Suprapubic skin (tissue), 4 donors: ENCODE measurements at places on chromosomes 7 and 10. TPM values are rescaled to one million over a fixed set of nuclear protein-coding genes. Genes with fewer than 3 reads are reported as not detected.

- DNase-seq: no peak
Measured at GRCh38 chr7:136133551-136133950, 156.4 kb upstream of the MTPN start.

Gene LIPN
- 25.8 TPM for total RNA-seq

Gene PCLO
- total RNA-seq: 7.4 TPM

- no peak for DNase-seq
Measured at GRCh38 chr10:124708246-124708779, 35.9 kb downstream of the FAM53B start.

DNA sequence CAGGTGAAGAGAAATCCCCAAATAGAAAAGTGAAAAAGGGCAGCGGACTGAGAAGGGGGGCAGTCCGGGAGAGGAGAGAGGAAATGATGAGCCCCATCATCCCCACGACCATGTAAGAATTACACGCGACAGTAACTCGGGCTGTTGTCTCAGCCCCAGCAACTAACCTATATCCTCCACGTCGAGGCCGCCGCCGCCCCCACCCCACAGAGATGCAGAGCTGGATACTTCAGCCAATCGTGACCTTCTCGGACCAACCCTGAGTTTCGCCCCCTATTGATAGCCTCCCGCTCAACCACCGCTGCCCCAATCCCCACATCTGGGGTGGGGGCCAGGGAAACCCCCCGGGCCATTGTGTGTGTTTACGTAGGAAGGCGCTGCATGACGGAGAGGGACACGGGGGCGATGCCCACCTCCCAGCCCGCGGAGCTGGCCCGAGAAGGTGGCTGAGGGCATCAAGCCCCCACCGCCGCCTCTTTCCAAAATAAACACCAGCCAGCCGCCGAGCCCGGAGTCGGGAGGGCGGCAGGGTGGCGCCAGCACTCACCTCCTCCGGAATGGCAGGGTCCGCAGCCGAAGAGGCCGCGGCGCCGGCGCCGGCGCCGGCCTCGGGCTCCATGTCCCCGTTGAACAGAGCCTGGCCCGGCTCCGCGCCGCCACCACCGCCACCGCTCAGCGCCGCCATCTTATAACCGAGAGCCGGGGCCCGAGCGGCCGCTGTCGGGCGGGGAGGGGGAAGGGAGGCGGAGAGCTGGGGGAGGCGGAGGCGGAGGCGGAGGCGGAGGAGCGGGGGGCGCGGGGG, 509 bp downstream of the BRAF start:
- peak; percentile 82 for DNase-seq

Gene PKD2L1
- total RNA-seq: not detected

Gene ANXA8L1
- 313 TPM for total RNA-seq

DNA sequence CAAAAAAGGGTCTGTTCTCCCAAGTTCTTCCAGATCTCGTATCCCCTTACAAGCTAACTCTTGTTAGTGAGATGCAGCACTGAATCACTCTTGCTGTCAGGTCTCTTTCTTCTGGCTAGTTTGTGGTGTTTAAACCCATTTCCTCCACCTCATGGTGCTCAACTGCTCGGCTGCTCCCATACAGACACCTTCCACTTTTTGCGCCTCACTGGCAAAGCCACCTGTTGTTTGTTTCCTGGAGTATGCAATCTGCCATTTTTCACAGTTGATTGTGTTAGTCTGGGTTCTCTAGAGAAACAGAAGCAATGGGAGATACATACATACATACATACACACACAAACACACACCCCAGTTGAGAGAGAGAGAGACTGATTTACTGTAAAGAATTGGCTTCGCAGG, 124.4 kb upstream of the SP8 start:
- no peak for DNase-seq

GRCh38 chr10:128035557-128035973, 90.7 kb downstream of the MKI67 start:
- no peak for DNase-seq

Gene KCP
- 0.48 TPM for total RNA-seq

DNA sequence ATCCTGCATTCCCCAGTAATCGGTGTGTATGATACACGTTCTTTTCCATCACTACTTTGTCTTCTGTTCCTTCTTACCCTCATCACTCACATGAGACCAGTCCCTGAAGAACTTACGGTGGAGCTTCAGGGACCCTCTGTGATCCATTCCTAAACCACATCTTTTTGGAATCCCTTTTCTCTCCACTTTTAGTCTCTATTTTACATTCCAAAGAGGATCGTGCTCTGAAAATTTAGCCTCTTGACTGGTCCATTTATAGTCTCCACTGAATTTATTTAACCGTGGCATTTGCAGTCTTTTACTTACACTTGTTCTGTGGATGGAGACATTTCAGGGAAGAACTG, 109.1 kb downstream of the NT5C2 start:
- no peak for DNase-seq

- no peak for DNase-seq
Measured at GRCh38 chr7:65216469-65216868, 157.2 kb upstream of the ZNF92 start.

DNA sequence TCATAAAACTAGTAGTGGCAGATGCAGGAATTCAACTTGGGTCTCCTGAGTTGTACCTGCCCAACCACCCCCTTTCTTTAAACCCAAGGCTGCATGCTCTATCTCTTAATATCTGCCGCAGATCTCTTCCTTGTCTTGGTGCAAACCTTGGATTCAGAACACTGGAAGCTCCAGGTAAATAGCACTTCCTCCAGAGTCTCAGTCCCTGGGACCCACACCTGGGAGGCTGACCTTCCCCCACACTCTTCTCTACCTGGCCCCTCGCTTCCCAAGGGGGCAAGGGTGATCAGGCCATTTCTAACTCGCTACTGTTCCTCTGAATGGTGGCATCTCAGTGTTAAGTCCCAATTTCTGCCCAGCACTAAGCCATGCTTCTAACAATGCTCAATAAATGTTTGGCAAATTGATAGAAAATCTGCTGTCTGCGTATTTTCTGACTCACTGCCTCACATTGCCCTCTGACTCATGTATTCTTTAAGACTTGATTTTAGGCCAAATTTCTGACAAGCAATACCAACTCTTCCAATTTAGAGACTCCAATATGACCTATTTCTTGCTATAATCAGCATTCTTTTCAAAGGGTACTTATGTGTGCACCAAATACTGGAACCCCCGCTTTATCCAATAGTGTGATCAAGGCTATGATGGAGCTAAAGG, 68.0 kb upstream of the PPP1R3C start:
- no peak for DNase-seq

Gene ANXA7
- total RNA-seq: 99.9 TPM

DNA sequence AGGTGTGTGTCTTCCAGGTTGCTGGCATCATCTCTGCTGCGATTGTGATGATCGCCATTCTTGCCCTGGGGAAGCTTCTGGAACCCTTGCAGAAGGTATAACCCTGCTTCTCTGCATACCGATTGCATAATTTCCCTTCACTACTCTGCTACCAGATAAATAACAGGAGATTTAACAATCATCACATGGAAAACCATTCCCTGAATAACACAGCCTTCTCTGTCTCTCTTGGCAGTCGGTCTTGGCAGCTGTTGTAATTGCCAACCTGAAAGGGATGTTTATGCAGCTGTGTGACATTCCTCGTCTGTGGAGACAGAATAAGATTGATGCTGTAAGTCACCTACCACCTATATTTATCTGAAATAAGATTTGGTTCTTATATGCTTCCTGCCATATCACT, 33.8 kb downstream of the SLC26A4 start:
- no peak for DNase-seq

DNA sequence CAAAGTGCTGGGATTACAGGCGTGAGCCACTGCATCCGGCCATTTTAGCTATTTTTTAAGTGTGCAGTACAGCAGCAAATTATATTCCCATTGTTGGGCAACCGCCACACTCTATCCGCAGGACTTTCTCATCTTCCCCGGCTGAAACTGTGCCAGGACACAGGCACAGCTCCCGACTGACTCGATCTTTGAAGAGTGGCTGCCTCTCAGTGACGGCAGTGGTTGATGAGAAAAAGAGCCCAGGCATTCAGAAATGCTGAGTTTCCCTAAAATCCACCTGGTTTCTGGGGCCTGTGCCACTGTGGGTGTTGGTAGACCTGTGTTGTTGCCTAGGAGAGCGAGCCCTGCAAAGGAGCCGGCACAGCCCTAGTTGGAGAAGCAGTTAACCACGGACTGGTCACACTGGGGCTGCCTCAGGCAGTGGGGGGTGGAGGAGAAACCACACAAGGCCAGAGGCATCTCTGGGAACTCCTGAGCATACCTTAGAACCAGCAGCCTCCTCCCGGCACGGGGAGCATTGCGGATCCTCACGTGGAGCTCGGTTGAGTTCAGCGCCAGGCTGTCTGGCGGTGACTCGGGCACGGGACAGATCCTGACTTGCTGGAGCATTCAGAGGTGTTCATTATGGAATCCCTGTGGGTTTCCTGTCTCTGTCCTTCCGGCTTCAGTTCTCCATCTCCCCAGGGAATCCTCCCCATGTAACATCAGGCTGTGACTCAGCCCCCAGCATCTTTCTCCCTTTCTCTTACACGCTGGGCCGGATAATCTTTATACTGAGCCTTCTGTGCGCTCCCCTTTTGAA, 16.2 kb downstream of the PFKFB3 start:
- DNase-seq: no peak

DNA sequence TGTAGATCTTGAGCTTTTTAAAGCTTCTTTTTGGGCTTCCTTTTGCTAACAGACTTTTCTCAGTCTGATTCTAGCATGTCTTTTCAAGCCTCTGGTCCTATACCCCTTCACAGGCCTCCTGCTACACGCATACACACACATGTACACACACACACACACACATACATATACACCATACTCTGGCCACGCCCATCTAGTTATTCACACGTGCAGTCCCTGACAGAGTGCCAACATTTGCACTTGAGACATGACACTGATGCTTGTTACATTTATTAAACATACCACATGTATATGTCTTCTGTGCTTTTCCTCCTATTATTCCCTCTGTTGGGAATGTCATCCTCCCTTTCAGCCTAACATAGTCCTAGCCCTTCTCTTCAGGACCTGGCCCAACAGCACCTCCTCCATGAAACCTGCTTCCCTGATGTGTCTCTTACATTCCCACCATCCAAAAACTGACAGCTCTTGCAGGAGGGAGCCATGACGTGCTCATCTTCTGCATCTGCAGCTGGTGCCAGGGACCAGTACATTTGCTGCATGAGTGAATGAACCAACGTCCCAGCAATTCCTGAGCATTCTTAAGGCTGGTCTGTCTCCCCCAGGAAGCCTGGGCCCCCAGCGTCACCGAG, 222.1 kb downstream of the ARHGAP12 start:
- no peak for DNase-seq

DNA sequence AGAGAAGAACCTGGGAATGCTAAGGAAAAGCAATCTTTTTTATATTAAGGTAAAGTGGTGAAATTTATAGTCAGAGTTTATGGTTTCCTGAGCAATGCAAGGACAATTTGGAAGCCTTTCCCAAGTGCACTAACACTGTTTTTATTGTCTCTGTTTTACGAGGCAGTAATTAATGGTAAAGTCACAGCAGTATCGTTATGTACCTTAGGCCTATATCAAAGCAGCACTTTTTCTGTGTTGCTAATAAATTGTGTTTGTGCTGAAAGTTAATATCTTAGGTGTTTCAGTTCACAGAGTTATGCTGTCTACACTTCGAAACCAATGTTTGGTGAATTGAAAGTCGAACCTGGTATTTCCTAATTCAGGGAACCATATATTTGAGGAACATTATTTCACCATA, 19.2 kb downstream of the OIT3 start:
- DNase-seq: no peak

Gene SH2D4B
- 0.23 TPM for total RNA-seq

GRCh38 chr7:154302380-154302779, 250.2 kb downstream of the DPP6 start:
- no peak for DNase-seq

Gene COL13A1
- 0.94 TPM for total RNA-seq

DNA sequence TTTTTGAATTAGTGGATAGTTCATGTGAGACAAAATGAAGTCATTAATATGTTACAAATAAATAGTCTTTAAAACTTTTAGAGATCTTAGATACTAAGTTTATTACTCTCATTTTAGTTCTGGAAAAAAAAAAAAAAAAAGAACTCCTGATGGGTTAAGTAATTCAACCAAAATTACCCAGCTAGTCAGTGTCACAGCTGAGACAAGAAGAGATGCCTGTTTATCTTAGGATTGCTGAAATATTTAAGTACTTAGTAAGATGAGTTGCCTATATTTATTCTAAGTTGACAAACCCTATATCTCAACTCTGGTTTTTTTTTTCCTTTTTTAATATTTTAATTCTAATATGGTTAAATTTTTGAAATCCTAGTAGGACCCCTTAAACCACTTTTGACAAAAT, 781.0 kb upstream of the LRRN3 start:
- DNase-seq: no peak

DNA sequence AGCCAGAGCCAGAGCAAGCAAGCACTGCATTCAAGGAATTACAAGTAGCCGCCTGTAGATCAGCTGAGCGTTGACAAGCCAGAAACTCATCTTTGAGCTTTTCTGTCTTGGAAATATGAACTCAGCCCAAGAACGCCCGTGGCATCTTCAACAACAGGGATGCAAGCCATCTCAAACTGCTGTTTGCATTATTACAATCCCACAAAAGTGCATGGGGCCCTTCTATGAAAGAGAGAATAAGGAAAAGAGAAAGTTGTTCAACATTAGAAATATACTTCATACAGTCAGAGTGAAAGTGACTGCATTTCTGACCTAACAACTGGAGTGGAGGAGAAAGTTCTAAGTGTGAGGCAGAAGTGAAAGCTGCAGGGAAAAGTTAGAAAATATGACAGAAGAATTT, 6.5 kb downstream of the SGCE start:
- DNase-seq: no peak

Gene GOLGA7B
- total RNA-seq: 19.4 TPM

Gene SRPK2
- 61.7 TPM for total RNA-seq

DNA sequence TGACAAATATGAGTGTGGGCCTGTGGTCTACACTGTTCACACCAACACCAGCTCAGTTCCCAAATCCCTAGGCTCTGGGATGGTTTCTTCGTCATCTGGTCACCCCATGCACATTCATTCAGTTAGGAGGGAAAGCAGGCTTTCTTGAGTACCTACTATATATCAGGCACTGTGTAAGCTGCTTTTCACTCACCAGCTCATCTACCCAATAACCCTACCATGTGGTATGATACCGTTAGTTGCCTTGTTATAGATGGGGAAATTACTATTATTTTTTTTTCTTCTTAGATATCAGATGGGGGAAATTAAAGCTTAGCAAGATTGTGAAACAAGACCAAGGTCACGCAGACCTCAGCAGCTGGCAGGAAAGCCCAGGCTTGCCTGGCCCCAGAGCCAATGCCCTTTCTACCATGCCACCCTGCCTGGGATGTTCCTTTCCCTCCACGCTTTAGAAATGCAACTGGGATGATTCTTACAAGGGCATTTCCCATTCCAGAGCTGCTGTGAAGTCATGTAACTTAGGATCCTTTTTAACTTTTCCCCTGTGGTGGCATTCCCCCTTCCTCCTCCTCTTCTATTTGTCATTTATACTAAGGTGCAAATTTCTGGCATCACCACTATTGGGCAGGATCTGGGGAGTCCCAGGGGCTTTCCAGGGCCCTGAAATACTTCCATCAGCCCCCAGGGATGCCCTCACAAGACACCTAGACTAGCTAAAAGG, 93.1 kb upstream of the EFCAB10 start:
- no peak for DNase-seq

GRCh38 chr7:45457591-45457990, 116.6 kb upstream of the ADCY1 start:
- DNase-seq: no peak

- no peak for DNase-seq
Measured at GRCh38 chr7:36635091-36635490, 89.2 kb downstream of the AOAH start.

- DNase-seq: no peak
Measured at GRCh38 chr7:44980393-44981034, 1.7 kb upstream of the MYO1G start.
